Fibroblast of gingiva (primary cell): ENCODE measurements at places on chromosomes 2 and 18.

- no peak for DNase-seq
Measured at GRCh38 chr2:38565333-38565732, 37.4 kb downstream of the HNRNPLL start.

DNA sequence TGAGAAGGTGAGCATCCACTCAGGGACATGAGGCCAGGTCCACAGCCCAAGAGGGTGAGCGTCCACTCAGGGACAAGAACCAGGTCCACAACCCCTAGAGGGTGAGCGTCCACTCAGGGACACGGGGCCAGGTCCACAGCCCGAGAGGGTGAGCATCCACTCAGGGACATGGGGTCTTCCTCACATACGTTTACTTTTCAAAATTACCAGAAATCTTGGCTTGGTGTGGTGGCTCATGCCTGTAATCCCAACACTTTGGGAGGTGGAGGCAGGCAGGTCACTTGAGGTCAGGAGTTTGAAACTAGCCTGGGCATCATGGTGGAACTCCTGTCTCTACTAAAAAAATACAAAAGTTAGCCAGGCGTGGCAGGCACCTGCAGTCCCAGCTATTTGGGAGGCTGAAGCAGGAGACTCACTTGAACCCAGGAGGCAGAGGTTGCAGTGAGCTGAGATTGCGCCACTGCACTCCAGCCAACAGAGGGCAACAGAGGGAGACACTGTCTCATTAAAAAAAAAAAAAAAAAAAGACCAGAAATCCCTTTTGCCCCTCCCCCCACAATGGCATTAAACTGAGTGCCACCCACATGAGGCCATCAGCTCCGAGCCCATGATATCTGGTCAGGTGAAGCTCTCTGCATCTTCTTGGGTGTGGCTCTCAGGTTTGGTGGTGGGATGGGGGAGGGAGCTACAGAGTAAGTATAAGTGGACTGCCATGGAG, 9.0 kb upstream of the MBP start:
- no peak for DNase-seq

DNA sequence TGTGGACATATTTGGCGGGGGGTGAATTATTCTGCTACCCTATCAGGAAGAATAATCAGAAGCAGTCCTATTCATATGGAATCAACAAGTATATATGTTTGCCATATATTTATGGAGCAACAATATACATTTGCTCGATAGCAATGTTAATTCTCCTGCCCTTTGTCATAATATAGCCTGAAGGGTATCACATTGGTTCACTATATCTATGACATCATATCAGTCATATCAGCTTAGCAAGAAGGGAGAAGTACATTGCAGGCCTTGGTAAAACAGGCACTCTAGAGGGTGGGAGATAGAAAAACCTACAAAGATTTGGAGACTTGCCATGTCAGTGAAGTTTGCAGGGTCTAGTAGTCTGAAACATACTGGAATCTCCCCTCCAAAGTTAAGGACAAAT, 128.4 kb downstream of the ATL2 start:
- DNase-seq, result no peak

GRCh38 chr2:234863043-234863934, 88.5 kb upstream of the SH3BP4 start:
- DNase-seq, result peak; percentile 12

DNA sequence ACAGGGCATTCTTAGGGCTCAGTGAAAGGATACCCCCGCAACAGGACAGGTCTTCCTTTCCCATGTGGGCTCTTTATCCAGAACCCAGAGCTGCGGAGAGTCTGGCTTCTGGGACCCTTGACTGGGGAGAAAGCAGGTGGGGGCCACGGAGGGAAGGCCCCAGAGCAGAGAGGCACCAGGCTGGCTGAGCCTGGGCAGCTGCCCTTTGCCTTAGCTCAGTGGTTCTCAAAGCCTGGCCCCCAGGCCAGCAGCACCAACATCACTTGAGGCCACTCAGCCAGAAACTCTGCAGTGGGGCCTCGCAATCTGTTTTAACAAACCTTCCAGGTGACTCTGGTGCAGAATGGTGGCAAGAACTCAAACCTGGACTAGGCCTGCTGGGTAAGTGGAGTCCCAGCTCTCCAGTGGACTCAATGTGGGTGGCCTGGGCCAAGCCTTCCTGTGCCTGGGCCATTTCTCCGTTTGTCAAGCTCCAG, 1.6 kb upstream of the TMEM37 start:
- DNase-seq, result no peak

GRCh38 chr2:190615555-190616200, 33.2 kb upstream of the NAB1 start:
- DNase-seq, result no peak

DNA sequence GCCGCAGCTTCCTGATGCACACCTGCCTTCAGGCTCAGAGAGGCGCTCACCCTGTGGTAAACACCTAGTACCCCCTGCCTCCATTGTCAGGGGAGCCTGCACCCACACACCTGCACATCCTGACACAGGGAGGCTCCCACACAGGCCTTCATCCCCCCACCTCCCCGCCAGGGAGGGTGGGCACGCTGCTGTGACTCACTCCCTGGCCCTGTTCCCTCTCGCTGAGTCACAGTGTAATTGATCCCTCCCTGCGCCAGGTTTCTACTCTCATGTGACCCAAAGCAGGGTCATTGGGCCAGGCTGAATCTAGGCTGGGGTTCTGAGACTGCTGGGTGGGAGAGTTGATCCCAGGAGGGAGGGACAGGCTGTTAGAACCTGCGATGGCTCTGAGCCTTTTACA, 8.5 kb upstream of the CELF4 start:
- no peak for DNase-seq

- DNase-seq, result no peak
Measured at GRCh38 chr2:105750735-105751134, 6.0 kb downstream of the NCK2 start.

GRCh38 chr2:232484628-232485347, 2.8 kb downstream of the ECEL1 start:
- DNase-seq, result no peak

- no peak for DNase-seq
Measured at GRCh38 chr18:58547864-58548263, 81.0 kb downstream of the ALPK2 start.

GRCh38 chr18:13501891-13502290, 224.5 kb downstream of the FAM210A start:
- DNase-seq, result no peak

DNA sequence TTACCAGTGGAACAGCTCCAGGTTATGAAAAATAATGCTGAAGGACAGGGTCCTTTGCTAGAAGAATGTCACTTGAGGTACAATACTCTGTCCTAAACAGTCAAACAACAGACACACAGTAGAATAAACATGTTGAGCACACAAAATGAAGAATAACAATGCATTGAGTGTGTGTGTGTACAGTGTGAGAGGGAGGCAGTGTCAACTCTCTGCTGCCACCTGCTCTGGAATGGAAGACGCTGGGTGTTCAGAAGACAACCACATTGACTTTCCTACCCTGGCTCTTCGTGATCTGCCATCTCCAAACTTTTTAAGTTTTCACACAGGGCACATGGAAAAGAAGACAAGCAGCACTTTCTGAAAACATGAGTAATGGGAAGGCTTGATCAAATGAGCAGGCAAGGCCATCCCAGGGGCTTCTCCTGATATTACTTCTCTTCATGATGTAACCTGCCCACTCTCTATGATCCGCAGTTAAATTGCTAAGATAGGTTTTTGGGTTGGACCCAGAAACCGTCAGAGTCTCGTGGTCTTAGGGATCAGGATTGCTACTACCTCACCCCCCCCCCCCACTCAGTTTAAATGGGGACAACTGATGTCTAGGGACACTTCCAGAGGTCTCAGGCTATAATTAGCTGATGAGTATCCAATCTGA, 533.2 kb upstream of the TNP1 start:
- DNase-seq, result no peak

DNA sequence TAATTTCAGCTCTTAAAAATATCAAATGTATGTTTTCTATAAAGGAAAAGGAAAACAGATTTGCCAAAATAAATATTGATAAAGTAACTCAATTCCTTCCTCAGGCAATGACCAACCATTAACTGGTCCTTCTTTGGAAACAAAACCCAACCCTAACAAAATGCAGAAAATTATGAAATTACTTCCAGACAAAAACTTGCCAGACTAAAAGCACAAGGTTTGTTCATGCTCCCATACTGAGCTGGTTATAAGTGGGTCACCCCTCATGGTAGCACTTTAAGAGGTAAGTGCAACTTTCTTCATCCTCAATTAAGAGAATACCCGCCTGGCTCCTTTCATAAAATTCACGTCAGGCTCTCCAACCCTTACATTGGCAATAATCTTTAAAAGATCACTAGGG, 31.1 kb upstream of the TTC32 start:
- DNase-seq, result peak; percentile 13

DNA sequence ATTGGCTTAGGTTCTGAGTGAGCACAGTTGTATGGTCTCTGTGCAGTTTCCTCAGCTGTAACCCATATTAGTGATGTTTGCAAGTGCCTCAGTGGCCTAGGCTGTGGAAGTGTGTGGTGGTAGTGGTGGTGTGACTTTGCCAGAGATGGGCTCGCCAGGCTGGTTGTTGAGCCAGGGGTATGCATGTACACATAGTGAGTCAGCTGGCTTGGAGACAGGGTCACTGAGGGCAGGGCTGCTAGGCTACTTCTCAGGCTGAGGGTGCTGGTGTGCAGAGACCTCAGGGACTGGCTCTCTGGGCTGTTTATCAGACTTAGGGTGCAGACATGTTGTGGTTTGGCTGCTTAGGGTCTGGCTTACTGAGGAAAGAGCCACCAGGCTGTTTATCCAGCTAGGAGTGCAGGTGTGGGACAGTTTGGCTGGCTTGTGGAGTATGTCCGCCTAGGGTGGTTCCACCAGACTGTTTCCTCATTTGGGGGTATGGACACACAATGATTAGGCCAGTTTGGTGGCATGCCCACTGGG, 15.0 kb downstream of the APLF start:
- no peak for DNase-seq
